GM23248 (cell line): ENCODE measurements at places on chromosomes 5 and 9. TPM values are rescaled to one million over a fixed set of nuclear protein-coding genes. Genes with fewer than 3 reads are reported as not detected.

RCL1 gene
- 6.9 and 7.7 TPM in 2 replicates for polyA plus RNA-seq

MUSK gene
- polyA plus RNA-seq, result not detected in 2 replicates

MAST4 gene
- polyA plus RNA-seq, result 6.0 and 6.5 TPM in 2 replicates

CXCL14 gene
- polyA plus RNA-seq, result 0.63 and 0.88 TPM in 2 replicates

BSPRY gene
- not detected in 2 replicates for polyA plus RNA-seq

JAKMIP2 gene
- polyA plus RNA-seq, result 0.11 and 0.23 TPM in 2 replicates

GZMA gene
- not detected in 2 replicates for polyA plus RNA-seq

N4BP3 gene
- polyA plus RNA-seq, result 0.09 and 0.16 TPM in 2 replicates

IFNA5 gene
- polyA plus RNA-seq, result not detected in 2 replicates

PCDHGA1 gene
- 0.63 and 0.72 TPM in 2 replicates for polyA plus RNA-seq

ITGA1 gene
- 8.1 and 8.9 TPM in 2 replicates for polyA plus RNA-seq

PRRT1B gene
- not detected in 2 replicates for polyA plus RNA-seq
